Uterus (tissue), 4 donors: ENCODE measurements at places on chromosomes 4 and X. TPM values are rescaled to one million over a fixed set of nuclear protein-coding genes. Genes with fewer than 3 reads are reported as not detected.
A peak's percentile ranks its signal among the peaks of the same experiment; 100 is the strongest.

MAGEA11 gene
- not detected for total RNA-seq

CD38 gene
- total RNA-seq = 0.29 TPM

PJA1 gene
- 11.8 TPM for total RNA-seq

PARM1 gene
- total RNA-seq = 62.8 TPM

DACH2 gene
- total RNA-seq = 1.7 TPM

PAGE2B gene
- total RNA-seq = not detected

MAGEA1 gene
- not detected for total RNA-seq

PNMA6A gene
- total RNA-seq = not detected

CDX4 gene
- total RNA-seq = not detected

GYPE gene
- not detected for total RNA-seq

MAGED4B gene
- 13.9 TPM for total RNA-seq

DNA sequence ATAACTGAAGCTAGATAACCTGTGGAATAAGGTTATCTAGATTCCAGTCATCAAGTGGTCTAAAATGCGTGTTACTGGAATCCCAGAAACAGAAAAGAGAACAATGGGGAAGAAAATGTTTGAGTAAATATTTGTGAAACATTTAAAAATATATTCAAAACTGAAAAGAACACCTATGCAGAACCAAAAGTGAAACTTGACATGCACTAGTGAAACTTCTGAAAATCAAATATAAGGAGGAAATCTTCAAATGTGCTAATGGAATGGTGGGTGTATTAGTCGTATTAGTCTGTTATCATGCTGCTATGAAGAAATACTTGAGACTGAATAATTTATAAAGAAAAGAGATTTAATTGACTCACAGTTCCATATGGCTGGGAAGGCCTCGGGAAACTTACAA is 512.4 kb upstream of the KLHL4 start:
- no peaks in the 10 kb centered on the region for H3K36me3 ChIP-seq
- no peak overlapping the region for H3K4me3 ChIP-seq
- H3K27ac ChIP-seq = no peak overlapping the region
- H3K4me1 ChIP-seq = no peaks in the 10 kb centered on the region
- H3K27me3 ChIP-seq = no peaks in the 10 kb centered on the region

- no peak for DNase-seq
- H3K4me3 ChIP-seq = no peak overlapping the region
- H3K36me3 ChIP-seq = no peaks in the 10 kb centered on the region
- H3K27ac ChIP-seq = no peak overlapping the region
- no peaks in the 10 kb centered on the region for H3K27me3 ChIP-seq
These were observed 96.3 kb upstream of the WDR1 start for GRCh38 chr4:10212901-10213300.

DNA sequence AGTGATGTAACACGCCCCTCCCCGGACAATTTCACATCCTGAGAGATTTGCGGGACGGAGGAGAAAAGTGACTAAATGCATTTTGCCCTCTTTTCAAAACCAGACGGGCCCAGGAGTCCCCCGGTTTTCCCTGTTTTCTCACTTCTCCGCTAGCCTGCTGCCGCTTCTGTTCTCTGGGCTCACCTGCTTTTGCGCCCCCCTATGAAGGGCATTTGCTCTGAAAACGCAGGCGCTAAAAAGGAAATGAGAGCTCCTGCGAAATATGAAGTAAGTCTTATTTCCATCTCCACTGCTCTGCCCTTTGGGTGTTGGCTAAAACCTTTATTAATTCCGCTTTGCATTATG is 613 bp upstream of the TMEM47 start:
- peak overlapping the region; percentile 92 for H3K27ac ChIP-seq
- no peaks in the 10 kb centered on the region for H3K36me3 ChIP-seq
- H3K4me3 ChIP-seq = peak overlapping the region; percentile 24
- H3K4me1 ChIP-seq = no peaks in the 10 kb centered on the region

DNA sequence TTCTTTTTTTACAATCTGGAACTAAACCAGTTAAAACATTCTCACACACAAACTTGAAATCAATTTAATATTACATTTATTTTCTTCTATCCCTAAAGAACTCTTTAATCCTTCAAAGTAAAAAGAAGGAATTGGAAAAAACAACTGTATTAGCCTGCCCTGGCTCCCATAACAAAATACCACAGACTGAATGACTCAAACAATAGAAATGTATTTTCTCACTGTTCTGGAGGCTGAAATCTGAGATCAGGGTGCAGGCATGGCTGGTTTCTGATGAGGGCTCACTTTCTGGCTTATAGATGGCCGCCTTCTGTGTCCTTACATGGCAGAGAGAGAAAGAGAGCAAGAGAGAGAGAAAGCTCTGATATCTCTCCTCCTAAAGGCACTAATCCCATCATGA is 149.4 kb downstream of the PDGFRA start:
- no peaks in the 10 kb centered on the region for H3K36me3 ChIP-seq
- no peak for DNase-seq
- H3K27ac ChIP-seq = no peak overlapping the region
- H3K4me1 ChIP-seq = no peaks in the 10 kb centered on the region
- no peak overlapping the region for H3K4me3 ChIP-seq
- no peaks in the 10 kb centered on the region for H3K27me3 ChIP-seq

- no peaks in the 10 kb centered on the region for H3K36me3 ChIP-seq
- no peaks in the 10 kb centered on the region for H3K4me1 ChIP-seq
- no peak for DNase-seq
- H3K27me3 ChIP-seq = no peaks in the 10 kb centered on the region
- no peak overlapping the region for H3K27ac ChIP-seq
These were observed 120.3 kb upstream of the KLHL4 start for GRCh38 chrX:87397103-87397886.

DNA sequence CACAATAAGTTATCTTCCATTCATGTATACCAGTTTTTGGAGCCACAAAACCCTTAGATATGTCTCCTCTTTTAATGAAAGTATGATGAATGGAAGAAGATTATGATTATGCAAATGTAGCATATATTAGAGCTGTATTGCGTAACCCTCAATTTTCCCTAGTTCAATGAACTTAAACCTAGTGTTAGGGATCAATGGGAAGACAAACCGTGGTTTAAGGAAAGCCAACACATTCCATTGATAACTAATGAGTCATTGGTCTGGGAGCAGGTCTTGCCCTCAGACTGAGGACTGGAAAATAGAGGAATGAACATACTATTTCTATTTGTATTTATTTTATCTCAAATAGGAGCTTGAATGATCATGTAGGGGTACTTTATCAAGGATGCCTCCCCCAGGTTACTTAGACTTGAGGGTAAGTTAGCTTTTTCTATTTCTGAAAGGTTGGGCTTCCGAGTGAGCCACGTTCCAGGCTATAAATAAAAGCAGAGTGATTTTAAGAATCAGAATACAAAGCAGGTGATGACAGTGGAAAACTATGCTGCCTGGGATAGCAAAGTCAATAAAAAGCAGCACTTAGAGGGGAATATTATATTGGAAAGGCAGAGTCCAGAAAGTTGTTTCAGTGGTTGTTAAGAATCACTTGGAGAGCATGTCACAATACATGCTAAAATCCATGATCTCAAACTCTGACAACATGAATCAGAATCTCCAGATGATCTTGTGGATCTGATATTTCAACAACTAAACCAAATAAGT is 356.0 kb downstream of the ADAM29 start:
- H3K27ac ChIP-seq = no peak overlapping the region
- no peaks in the 10 kb centered on the region for H3K27me3 ChIP-seq
- no peaks in the 10 kb centered on the region for H3K36me3 ChIP-seq
- H3K4me3 ChIP-seq = no peak overlapping the region
- no peak for DNase-seq

GRCh38 chr4:38080061-38080974 is 120.1 kb downstream of the PTTG2 start:
- peaks cover 12% of the 10 kb centered on the region for H3K4me1 ChIP-seq
- H3K27me3 ChIP-seq = no peaks in the 10 kb centered on the region
- H3K4me3 ChIP-seq = no peak overlapping the region
- no peak for DNase-seq
- H3K36me3 ChIP-seq = no peaks in the 10 kb centered on the region

DNA sequence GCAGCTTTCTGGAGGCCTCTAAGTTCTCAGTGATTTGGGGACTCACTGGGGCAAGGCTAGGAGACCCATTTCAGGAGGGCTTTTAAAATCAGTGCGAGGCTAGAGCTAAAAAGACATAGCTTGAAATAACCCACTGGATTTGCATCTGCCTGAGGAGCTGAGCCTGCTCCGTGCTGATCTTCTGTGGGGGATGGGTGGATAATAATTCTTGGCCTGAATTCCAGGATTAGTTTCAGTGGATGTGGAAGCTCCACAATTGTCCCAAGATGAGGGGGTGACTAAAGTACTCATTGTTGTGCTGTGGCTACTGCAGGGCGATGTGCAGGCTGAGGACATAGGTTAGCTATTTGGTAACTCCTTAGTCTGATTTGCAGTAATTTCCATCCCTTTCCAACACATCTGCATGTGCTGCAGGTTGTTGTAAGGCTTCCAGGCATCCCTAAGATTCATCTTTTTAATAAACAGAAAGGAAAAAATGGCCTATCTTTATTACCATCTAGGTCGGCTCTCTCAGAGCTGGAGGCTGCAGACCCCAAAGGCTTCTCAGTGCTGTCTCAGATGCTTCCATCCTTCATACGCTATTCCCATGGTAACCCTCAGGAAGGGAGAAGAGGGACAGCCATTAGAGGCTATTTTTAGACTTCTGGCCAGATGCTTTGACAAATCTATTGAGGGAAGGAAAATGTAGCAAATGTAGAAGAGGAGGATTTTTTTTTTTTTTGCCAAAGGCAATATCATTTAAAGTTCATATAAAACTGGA is 63.4 kb downstream of the GRXCR1 start:
- no peaks in the 10 kb centered on the region for H3K4me1 ChIP-seq
- H3K4me3 ChIP-seq = no peak overlapping the region
- no peak overlapping the region for H3K27ac ChIP-seq
- DNase-seq = no peak
- H3K27me3 ChIP-seq = no peaks in the 10 kb centered on the region
- no peaks in the 10 kb centered on the region for H3K36me3 ChIP-seq

- no peak overlapping the region for H3K27ac ChIP-seq
- H3K4me3 ChIP-seq = no peak overlapping the region
- H3K4me1 ChIP-seq = no peaks in the 10 kb centered on the region
- H3K36me3 ChIP-seq = no peaks in the 10 kb centered on the region
- no peaks in the 10 kb centered on the region for H3K27me3 ChIP-seq
These were observed 21.1 kb downstream of the RBM10 start for GRCh38 chrX:47166126-47166525.

- no peak overlapping the region for H3K27ac ChIP-seq
- no peaks in the 10 kb centered on the region for H3K4me1 ChIP-seq
- no peak overlapping the region for H3K4me3 ChIP-seq
- no peak for DNase-seq
- H3K36me3 ChIP-seq = no peaks in the 10 kb centered on the region
- H3K27me3 ChIP-seq = no peaks in the 10 kb centered on the region
These were observed 19.6 kb downstream of the COX7B2 start for GRCh38 chr4:46889410-46889809.

DNA sequence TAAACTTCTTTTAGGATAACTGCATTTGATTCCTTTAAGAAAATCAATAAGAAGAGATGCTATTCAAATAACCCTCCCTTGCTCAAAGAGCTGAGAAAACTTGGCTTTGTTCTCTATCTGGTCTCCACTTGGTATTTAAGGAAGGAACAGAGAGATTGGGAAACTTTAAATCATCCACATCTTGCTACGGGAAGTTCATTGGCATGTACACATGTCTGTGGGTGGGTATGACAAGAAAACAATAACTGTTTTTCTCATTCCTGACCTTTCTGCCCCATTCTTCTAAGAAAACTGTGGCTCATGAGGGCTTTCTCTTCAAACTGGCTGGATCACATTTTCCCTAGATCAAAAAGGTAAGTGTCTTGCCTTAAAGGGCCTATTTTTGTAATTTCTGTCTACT is 6.0 kb downstream of the SEL1L3 start:
- H3K36me3 ChIP-seq = no peaks in the 10 kb centered on the region
- no peak overlapping the region for H3K27ac ChIP-seq
- H3K4me3 ChIP-seq = no peak overlapping the region
- H3K27me3 ChIP-seq = no peaks in the 10 kb centered on the region
- no peak for DNase-seq
- no peaks in the 10 kb centered on the region for H3K4me1 ChIP-seq

DNA sequence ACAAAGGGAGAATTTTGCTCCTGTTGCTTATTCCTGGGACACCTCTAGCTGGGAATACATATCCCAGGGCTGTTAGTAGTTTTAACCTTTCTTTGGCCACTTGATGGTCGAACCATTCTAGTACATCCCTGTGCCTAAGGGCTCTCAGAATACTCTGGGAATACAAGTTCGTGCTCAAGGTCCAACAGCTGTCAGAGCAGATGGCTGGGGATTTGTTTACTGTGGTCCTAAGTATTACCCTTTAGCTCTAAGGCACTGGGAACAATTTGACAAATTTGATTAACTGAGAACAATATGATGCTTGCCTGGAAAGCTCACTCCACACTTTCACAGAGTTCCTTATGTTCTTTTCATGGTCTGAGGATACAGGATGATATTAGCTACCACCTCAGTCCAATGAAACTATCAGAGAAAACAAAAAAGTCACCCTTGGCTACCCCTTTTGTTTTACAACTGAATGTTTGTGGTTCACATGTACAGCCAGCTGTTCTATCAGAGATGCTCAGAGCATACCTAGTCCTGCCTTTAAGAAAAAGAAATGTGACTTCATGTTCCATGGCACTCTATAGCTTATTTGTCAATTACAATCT is 47.4 kb upstream of the PHOX2B start:
- no peaks in the 10 kb centered on the region for H3K4me1 ChIP-seq
- H3K4me3 ChIP-seq = no peak overlapping the region
- DNase-seq = no peak
- H3K36me3 ChIP-seq = no peaks in the 10 kb centered on the region
- H3K27ac ChIP-seq = no peak overlapping the region
- H3K27me3 ChIP-seq = no peaks in the 10 kb centered on the region

GRCh38 chr4:60723796-60724195 is 476.3 kb upstream of the ADGRL3 start:
- DNase-seq = no peak
- no peak overlapping the region for H3K27ac ChIP-seq
- H3K4me3 ChIP-seq = no peak overlapping the region
- H3K36me3 ChIP-seq = no peaks in the 10 kb centered on the region
- no peaks in the 10 kb centered on the region for H3K27me3 ChIP-seq
- H3K4me1 ChIP-seq = no peaks in the 10 kb centered on the region

- H3K27me3 ChIP-seq = no peaks in the 10 kb centered on the region
- H3K27ac ChIP-seq = no peak overlapping the region
- no peaks in the 10 kb centered on the region for H3K4me1 ChIP-seq
- no peak for DNase-seq
These were observed 153.6 kb upstream of the EDNRA start for GRCh38 chr4:147327322-147327721.

GRCh38 chrX:40209951-40210617 is 112.3 kb upstream of the BCOR start:
- no peak overlapping the region for H3K27ac ChIP-seq
- H3K4me3 ChIP-seq = no peak overlapping the region
- H3K27me3 ChIP-seq = peaks cover 3% of the 10 kb centered on the region
- no peaks in the 10 kb centered on the region for H3K4me1 ChIP-seq

DNA sequence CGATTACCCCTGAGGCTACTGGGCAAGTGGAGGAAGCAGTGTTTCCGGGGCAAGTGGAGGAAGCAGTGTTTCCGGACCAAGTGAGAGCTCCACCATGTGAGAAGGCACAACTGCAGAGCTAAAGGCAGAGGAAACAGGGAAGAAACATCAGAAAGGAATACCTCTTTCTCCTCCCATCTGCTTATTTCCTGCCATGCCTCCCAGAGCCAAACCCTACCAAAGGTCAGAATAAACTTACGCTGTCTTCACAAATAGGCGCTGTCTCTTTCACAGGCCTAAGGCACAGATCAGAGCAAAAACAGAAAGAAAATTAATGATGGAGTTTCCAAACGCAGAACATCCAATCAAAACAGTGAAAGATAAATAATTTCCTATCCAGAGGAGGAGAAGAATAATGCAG is 153.0 kb downstream of the ATOH1 start:
- H3K27me3 ChIP-seq = no peaks in the 10 kb centered on the region
- H3K27ac ChIP-seq = no peak overlapping the region
- H3K4me1 ChIP-seq = no peaks in the 10 kb centered on the region
- H3K4me3 ChIP-seq = no peak overlapping the region
